ELR (cell line): ENCODE measurements at places on chromosomes 7 and 10.

DNA sequence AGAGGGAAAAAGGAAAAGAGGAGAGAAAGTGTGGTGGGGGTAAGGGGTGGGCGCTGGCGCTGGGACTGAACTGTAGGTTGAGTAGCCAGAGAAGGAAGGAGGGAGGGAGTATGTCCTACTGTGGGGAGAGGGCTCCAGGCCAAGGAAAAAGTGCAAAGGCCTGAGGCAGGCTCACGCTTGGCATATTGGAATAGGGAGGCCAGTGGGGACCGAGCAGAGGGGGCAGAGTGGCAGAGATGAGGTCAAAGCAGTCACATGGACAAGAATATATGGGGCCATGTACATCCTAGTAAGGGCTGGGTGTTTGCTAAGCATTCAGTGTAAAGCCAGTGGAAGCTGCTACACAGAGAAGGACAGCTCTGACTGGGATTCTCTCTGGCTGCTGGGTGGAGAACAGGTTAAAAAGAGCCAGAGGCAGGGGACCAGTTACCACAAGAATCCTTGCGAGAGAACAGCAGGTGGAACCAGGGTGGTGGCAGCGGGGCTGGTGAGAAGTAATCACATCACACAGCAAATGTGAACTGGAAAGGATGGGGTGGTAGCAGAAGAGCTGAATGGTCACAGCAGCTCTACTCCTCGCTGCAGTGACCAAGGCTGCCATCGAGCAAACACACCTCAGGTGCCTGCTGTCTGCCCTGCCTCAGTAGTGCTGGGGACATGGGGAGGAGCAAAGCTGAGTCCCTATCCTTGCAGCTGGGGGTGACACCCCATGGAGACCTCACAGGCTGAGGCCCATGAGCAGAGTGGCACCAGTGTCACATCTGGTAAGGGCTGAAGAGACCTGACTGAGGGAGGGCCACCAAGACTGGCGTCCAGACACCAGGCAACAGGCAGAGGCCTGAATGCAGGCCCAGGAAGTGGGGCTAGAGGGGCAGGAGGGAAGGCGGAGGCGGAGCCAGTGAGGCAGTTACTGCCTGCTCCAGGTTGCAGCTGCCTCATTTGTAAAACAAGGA, 39.5 kb downstream of the FAM53B start:
- no peak for DNase-seq

DNA sequence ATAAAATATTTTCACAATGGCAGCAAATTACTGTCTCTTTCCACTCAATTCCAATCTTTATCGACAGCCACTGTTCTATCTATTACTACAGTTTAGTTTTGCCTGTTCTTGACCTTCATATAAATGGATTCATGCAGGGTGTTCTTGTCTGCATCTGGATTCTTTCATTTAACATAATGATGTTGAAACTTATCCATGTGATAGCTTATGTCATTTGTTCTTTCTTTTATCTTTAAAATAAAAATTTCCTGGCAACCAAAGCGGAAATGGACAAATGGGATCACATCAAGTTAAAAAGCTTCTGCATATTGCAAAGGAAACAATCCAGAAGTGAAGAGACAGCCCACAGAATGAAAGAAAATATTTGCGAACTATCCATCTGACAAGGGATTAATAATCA, 20.5 kb upstream of the DMTF1 start:
- DNase-seq, result no peak

DNA sequence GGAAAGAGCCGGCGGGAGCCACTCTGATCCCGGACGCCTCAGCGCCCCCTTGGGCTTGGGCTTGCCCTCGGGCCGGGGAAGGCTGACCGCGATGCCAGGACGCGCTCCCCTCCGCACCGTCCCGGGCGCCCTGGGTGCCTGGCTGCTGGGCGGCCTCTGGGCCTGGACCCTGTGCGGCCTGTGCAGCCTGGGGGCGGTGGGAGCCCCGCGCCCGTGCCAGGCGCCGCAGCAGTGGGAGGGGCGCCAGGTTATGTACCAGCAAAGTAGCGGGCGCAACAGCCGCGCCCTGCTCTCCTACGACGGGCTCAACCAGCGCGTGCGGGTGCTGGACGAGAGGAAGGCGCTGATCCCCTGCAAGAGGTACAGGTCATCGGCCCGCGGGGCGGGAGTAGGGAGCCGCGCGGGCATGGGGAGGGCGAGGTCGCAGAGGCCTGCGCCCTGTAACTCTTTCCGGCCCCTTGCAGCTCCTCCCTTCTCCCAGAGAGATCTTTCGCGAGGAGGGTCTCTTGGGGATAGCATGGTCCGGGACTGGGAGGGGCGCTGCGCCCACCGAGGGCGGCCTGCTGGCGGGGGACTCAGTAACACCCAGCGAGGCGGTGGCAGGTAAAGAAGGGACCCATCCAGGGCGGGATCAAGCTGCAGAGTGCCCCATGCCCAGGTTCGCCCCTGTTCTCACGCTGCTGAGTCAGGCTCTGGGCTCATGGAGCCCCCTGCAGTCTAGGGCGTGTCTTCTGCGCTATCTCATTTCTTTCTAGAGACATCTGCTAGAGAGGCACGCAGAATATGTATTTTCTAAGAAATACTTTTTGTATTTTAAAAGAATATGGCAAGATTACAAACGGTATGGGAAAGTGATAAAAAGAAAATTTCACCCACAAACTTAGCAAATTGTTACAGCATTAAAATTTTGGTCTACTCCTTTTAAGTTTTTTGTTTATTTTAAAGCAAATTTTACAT, 687 bp downstream of the EPDR1 start:
- DNase-seq, result no peak

GRCh38 chr10:35423505-35424306, 87.4 kb downstream of the CCNY start:
- peak; percentile 95 for DNase-seq

- no peak for DNase-seq
Measured at GRCh38 chr10:11838298-11838852, 15.2 kb downstream of the PROSER2 start.

DNA sequence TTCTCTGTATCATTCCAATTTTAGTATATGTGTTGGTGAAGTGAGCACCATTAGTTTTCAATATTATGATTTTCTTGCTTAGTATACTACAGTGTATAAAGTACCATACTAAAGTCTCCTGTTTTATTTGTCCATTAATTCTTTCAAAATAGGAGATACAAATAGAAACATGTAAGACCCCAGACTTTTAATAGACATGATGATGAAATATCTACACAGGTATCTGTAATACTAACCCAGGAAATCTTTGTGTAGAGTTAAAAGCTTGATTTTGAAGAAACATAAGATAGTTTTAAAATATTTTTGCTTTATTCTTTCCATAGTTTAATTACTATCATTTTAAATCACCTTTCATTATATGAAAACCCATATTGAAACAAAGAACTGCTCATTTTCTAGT, 133.8 kb upstream of the WNT16 start:
- DNase-seq, result no peak

GRCh38 chr10:102635377-102635776, 8.9 kb upstream of the TRIM8 start:
- DNase-seq, result no peak
